Caki2 (cell line): ENCODE measurements at places on chromosomes 2 and 18. TPM values are rescaled to one million over a fixed set of nuclear protein-coding genes. Genes with fewer than 3 reads are reported as not detected.
A peak's percentile ranks its signal among the peaks of the same experiment; 100 is the strongest.

Gene CCDC150
- 4.9 and 23.5 TPM in 2 replicates for total RNA-seq

DNA sequence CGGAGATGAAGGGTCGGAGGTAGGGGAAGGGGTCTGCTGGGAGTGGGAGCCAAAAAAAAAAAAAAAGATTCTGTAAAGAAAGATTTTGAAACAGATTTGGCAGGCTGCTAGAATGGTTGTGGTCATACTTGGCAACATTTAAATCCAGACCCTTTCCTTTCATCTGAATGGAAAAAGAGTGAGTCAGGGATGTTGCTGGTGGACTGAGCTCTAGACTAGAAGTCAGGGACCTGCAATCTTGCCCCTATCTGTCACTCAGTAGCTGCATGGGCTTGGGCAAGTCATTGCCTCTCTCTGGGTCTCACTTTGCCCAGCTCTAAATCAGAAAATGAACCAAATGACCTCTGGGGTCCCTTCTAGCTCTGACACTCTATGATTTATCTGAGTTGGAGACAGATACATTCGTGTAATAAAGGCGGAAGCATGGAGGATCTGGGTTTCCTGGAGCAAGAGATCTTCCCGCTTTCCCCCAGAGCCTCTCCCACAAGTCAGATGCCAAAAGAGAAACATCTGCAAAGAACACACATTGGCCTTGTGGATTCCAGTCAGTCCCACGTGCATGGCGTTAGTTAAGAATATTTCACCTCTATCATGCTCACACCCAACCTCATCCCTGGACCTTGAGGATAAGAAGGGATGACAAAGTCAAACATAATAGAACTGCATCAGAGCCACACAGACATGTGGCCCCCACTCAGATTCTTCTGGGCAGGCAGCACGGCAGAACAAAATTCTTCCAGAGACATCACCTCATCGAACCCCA, 58.5 kb downstream of the ADD2 start:
- no peak for DNase-seq

DNA sequence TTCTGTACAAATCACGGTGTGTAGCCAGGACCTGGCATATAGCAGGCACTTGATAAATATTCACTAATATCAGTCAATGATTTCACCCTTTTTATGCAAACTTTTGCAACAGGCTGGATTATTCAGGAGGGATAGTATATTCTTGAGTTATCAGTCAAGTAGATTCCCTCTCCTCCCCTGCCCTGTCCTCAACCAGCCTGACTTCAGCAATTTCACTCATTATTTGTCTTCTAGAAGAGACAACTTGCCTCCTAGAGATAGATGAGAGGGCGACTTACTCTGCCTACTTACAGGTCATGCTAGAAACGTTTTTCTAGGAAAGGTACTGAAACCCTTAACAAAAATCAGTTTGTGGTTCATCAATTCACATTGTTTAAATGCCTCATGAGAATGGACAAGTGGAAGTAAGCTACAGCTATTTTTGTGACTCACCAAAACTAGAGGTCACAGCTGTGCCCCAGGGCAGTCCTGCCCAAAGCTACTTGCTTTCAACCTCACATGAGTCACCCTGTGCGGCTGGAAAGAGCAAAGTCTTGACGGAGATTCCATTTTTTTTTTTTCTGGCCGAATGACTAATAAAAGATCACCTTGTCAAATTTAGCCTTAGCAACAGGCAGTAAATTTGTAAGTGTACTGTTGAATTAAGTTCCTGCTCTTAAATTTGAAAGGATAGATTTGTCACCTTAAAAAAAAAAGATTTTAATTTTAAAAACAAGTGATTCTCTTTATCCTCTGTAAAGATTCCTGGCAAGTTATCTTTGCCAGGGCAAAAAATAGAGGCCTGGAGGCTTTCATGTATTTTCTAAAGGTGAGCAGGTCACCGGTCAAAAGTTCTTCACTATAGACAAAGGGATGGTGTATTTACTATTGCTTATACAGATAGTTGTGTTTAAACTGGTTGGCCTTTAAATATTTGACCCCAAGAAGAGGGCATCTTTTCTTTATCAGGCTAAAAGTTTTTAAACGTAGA, 109.0 kb upstream of the SLC35G4 start:
- DNase-seq, result peak; percentile 91

DNA sequence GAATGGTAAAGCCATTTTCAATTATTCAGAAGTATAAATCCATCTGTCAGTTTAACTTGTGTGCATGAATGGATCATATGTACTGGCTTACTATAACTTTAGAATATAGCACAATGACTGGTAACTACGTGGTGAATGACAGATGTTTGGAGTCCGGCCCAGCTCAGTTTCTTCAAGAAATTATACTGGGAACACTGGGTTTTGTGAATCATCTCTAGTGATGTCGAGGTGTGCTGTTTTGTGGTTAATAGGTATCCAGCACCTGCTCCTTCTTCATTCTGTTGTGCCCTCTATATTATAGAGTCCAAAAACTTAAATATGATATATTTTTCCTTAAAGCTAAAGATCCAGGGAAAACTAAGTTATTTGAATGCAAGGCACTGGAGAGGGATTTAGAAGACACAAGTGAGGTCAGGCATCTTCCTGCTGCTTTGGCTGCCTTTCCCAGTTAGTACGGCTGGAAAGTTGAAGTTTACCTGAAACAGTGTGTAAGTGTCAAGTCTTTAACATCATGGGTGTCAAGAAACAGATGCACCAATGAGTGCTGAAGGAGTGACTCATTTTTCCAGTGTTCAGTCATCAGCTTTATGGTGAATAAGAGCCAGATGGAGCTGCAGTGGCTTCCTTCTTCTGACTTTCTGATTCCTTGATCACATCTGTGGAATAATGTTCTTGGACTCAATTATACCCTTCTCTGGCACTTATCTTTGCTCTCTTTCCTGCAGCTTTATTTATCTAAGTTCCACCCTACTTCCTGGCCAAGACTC, 1079.5 kb upstream of the CELF4 start:
- DNase-seq, result no peak

DNA sequence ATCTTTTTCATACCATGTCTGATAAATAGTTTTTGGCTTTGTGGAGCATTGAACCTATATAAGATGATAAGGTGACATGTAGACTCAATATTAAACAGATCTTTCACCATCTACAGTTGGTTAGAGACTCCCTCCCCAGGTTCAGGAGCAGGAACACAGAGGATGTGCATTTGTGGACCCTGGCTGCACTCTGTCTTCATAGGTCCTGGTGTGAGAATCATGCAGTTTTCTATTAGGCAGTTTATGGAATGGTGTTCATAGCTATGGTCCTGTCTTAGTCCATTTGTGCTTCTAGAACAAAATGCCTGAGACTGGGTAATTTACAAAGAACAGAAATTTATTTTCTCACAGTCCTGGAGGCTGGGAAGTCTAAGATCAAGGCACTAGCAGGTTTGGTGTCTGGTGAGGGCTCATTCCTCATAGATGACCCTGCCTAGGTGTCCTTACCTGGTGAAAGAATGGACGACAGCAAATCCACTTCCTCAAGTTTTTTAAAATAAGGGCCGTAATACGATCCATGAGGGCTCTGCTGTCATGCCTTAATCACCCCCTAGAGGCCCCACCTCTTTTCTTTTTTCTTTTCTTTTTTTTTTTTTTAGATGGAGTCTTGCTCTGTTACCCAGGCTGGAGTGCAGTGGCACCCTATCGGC, 35.3 kb upstream of the FAM98A start:
- no peak for DNase-seq

- peak; percentile 39 for DNase-seq
These were observed 29.4 kb downstream of the HADHB start for GRCh38 chr2:26274058-26274613.

DNA sequence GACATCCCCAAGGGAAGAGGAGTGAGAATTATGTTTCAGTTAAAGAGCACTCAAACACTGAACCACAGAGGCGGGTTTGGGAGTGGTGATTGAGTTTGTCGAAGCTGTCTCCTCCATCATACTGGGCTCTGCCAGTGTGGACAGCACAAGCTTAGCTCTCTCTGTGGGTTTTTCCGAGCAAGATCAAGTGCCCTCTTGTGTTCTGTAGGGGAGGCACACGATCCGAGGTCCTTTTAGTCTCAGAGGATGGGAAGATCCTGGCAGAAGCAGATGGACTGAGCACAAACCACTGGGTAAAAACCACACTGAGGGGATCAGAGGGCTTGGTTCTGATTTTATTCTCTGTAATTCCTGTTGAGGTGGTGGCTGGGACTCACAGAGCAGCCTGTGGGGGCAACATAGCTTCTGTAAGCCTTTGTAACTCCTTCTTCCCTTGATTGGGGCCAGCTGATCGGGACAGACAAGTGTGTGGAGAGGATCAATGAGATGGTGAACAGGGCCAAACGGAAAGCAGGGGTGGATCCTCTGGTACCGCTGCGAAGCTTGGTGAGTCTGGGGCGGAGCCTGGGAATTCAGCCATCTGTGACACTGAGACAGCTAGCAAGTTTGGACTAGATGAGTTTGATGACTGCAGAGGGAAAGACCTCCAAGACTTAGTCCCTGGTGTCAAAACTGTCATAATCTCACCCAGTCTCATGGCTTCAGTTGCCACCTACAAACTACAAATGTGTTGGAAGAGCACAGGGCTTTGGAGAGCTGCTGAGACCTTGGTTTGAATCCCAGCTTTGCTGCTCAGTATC, 2.0 kb downstream of the NAGK start:
- DNase-seq, result peak; percentile 20

DNA sequence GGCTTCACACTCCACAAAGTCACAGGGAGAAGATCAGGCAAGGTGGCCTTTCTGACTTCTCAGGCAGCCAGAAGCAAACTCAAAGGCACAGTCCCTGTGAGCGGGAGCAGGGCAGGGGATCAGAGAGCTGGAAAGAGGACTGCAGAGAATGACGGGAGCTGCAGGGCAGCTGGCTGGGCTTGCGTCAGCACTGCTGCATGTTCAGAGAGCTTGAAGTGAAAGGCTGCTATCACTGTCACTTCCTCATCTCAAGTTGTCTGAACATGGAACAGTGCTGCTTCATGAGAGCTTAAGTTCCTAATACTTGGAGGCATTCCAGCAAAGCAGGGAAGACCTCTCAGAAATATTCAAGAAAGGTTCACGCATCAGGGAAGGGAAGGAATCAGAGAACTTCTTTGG, 20.4 kb downstream of the TGFBRAP1 start:
- no peak for DNase-seq

- no peak for DNase-seq
These were observed 3.0 kb downstream of the PREB start for GRCh38 chr2:27131429-27131828.

DNA sequence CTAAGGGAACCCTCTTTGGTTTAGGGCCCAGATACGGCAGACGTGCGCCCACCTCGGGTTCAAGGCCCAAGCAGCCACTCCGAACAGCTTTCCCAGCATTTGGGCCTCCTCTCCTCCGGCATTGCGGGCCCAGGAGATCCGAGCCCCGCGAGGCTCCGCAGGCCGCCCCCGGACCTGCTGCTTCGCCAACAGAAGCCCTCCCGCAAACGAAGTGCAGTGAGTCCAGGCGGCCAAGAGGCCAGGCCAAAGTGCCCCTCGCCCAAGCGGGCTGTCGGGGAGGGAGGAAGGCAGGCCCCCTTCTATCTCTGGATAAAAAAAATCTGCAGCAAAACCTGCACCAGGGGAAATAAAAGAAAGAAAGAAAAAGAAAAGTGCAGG, 6.0 kb downstream of the EN1 start:
- no peak for DNase-seq

DNA sequence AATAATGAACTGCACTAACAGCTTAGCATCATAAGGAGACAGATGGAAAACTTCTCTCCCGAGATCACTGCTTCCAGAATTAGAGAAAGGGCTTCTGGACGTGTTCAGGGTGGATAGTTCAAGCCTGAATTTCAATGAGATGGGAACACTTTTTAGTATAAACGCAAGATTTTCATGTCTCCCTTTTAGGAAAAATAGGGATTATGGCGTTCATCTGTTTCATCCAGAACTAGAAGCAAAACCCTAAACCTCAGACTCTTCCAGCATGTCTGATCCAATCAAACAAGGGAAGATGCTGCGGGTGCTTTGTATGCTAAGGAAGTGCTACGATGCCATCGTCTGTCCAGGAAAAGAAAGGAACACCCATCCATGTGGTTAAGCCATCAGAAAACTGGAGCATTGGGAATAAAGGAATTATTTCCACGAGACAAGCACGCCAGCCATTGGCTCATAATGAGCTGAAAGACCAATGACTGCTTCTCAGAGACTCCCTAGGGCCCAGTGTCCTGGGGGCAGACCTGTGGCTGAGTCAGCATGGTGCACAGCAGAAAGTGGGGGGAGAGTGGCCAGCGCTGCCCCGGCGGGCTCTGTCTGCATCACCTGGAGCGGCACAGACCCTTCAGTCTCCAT, 65.9 kb upstream of the AFF3 start:
- DNase-seq, result no peak

Gene SLC4A3
- 0.75 and 3.5 TPM in 2 replicates for total RNA-seq

DNA sequence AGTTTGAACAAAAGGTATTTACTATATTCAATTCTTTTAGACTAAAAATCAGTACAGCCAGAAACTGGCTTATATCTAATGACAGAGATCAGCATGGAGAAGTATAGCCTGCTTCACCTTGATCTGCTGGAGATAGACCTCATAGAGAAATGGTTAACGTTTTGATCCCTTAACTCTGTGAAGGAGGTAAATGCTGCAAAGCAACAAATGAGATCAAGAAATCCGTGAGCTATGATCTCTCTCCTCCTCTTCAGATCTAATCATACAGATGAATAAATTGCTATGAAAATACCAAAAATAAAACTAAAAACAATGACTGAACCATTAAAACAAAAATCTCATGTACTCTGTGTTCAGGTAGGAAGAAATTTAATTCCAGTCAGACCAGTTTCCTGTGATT, 42.8 kb downstream of the KLHL14 start:
- DNase-seq, result no peak
